Activated T-cell treated with anti-CD3 and anti-CD28 coated beads for 24 hours (primary cell): ENCODE measurements at places on chromosomes 5 and 9.

GRCh38 chr5:16315501-16315900 lies 135.9 kb upstream of the MARCHF11 start:
- DNase-seq: no peak

- no peak for DNase-seq
Observed at GRCh38 chr5:126492939-126493338, 69.7 kb downstream of the GRAMD2B start.

GRCh38 chr9:136494531-136495215 lies 11.8 kb upstream of the SEC16A start:
- no peak for DNase-seq

DNA sequence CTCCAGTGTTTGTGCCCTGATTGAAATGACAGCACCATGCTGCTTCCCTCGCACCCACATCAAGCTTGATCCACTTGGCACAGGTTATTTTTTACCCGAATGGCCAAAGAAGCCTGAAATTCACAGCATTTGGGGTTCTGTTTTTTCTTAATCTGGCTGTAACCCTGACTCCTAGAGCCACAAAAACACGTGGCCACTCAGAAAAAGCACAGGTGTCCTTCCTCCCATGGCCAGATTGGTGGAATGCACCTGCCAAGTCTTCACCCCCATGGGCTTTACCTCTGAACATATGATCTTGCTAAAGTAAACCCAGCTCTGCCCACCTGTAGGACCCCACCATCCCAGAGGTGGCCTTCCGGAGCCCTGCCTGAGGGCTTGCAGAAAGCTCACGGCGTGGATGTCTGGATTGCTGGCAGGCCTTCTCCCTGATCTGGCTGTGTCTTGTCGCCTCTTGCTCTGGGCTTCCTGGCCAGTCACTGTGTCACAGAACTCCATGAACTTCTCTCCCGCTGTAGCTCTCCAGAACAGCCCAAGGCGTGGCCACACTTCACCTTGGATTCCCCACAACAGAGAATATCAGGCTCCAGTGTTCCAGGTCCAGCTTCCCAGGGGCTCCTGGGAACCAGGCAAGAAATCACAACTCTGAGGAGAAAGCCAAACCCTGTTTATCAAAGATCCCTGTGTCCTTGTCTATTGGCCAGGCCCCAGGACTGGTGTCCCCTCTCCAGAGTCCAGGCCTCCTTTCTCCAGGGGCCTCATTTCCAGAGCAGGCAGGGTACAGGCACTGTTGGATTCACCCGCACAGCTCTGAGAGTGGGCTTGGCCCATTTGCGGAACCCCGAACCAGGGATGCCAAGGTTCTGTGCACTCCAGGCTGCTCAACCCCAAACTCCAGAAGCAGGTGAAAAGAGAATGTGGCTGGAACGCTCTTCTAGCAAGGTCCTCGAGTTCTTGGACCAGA lies 272.5 kb downstream of the SYK start:
- no peak for DNase-seq

DNA sequence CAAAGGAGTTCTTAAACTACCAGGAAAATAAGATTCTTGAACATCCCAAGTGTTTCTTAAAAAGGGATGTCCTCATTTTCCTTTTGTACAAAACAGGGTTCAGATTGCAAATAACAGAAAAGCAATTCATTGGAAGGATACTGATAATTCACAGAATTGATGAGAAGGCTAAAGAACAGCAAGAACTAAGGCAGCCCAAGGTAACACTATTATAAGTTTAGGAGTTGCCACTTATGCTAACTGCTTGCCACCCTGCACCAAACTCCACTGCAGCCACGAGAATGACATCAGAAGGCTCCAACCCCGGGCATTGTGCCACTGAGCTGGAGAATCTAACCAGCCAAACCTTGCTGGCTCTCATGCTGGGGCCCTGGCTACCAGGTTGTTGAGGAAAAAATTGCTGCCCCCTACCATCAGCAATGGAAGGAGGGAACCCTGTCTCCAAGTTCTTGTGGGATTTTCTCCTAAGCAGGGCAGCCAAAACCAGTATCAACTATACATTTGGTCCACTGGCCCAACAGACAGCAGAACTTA lies 123.4 kb downstream of the ARL15 start:
- no peak for DNase-seq

GRCh38 chr5:61638476-61638875 lies 306.4 kb downstream of the ZSWIM6 start:
- DNase-seq: no peak

DNA sequence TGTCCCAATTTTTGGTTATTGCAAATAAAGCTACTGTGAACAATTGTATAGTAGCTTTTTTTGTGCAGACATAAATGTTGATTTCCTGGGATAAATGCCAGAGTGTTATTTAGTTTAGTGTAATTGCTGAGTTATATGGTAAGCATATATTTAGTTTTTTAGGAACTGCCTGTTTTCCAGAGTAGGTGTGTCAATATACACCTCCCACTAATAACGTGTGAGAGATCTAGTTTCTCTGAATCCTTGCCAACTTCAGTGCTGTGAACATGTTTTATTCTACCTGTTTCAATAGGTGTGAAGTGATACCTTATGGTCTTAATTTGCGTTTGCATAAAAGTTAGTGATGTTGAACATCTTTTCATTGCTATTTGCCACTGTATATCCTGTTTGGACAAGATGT lies 9.1 kb upstream of the OR2S2 start:
- DNase-seq: no peak

DNA sequence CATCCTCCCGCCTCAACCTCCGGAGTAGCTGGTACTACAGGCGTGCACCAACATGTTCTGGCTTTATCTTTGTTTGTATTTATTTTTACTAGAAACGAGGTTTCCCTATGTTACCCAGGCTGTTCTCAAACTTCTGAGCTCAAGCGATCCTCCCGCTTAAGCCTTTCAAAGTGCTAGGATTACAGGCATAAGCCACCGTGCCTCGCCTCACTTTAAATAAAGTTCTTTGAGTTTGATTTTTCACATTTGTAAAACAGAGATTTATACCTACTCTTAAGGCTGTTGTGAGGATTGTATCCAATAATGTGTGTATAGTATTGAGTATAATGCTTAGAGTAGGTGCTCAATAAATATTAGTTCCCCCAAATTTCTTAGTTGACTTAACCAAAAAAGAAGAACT lies 75.7 kb downstream of the MEF2C start:
- DNase-seq: no peak

DNA sequence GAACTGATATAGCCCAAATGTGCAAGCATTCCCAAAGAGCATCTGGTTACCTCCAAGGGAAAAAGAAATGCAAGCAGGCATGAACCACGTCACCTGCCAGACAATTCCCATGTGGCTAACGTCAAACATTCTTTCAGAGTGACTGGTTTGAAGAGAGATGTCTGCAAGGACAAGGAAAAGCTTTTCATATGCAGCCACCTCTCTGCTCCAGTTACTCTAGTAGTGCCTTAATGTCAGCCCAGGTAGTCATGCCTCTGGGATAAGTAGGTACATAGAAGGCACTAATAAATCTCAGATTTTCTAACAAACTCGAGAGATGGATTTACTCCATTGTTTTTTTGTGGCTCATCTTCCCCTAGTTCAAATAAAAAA lies 96.8 kb upstream of the IFNK start:
- no peak for DNase-seq

- DNase-seq: no peak
Observed at GRCh38 chr5:60722416-60722815, 22.4 kb upstream of the DEPDC1B start.

DNA sequence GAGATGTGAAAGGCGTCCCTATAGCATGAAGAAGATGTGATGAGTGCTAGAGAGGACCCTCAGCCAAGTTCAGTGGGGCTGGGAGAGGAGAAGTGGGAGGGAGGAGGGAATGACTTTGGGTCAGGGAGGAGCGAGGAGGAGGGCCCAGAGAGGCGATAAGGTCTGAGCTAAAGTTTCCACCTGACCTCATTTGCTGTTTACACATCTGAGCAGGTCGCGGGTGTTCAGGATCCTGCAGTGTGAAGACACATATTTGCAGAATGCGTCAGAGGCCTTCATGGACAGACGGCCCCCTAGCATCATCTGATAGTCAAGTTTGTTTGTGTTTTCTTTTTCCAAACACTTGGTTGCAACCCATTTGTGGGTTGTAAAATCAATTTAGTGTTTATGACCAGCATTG lies 18.9 kb upstream of the IGFBPL1 start:
- DNase-seq: no peak

- DNase-seq: no peak
Observed at GRCh38 chr5:2133080-2133479, 250.4 kb upstream of the IRX4 start.
